Effector memory CD8-positive, alpha-beta T cell (primary cell): ENCODE measurements at places on chromosomes 13 and 19.

DNA sequence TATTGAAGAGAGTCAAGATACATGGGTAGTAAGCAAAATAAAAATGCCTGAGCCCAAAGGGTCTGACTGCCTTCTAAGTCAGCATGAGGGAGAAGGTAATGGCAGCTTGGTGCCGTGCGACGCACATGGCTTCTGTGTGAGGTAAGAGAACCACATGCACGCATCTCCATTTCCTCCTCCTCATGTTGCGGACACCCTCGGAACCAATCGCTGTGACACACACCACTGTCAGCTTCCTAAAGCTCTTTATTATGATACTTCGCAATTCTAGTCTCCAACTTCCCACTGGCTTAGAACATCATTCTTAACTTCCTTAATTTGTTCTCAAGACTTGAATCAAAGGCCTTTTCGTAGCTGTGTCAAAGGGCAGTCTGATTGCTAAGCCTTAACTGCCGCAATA lies 170.1 kb downstream of the OXGR1 start:
- DNase-seq, result no peak

- no peak for DNase-seq
Measured at GRCh38 chr13:41678848-41679247, 221.5 kb downstream of the RGCC start.

GRCh38 chr13:97809576-97809975 lies 143.9 kb upstream of the IPO5 start:
- DNase-seq, result no peak

GRCh38 chr19:54188215-54188871 lies 1.0 kb downstream of the MBOAT7 start:
- peak; percentile 37 for DNase-seq

DNA sequence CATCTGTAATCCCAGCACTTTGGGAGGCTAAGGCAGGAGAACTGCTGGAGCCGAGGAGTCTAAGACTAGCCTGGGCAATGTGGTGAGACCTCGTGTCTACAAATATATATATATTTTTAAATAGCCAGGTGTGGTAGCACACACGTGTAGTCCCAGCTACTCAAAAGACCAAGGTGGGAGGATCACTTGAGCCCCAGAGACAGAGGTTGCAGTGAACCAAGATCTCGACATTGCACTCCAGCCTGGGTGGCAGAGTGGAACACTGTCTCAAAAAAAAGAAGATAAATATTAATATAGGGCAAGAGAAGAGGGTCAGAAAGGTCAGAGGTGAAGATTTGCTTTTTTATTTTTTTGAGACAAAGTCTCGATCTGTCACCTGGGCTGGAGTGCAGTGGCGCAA lies 5.5 kb upstream of the MRPL4 start:
- no peak for DNase-seq

GRCh38 chr13:109606520-109606919 lies 179.9 kb downstream of the IRS2 start:
- DNase-seq, result no peak

- DNase-seq, result no peak
Measured at GRCh38 chr19:17718550-17718946, 732 bp upstream of the MAP1S start.

GRCh38 chr13:43360892-43361610 lies 337.7 kb downstream of the DNAJC15 start:
- no peak for DNase-seq
